Aorta (tissue), 5 donors: ENCODE measurements at places on chromosomes 2 and 18. TPM values are rescaled to one million over a fixed set of nuclear protein-coding genes. Genes with fewer than 3 reads are reported as not detected.

- DNase-seq = no peak
Observed at GRCh38 chr2:158120102-158120501, 18.4 kb downstream of the UPP2 start.

DNA sequence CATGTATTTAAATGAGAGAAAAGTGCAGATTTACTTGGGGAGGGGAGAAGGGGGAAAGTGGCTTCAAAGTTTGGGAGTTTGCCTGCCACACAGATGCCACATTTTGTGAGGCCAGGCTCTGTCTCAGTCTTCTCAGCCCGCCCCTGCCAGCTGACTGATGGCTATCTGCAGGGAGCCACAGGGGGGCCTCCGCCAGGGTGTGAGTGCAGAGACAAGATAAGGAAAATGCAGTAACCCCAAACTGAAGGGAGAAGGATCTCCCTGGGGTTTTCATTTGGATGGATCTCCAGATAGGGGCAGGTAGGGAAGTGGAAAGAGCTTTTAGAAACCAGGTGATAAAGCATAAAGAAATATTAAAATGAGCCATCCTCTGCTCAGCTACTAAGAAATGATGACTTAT is 128.8 kb downstream of the ZNF521 start:
- DNase-seq = no peak

DNA sequence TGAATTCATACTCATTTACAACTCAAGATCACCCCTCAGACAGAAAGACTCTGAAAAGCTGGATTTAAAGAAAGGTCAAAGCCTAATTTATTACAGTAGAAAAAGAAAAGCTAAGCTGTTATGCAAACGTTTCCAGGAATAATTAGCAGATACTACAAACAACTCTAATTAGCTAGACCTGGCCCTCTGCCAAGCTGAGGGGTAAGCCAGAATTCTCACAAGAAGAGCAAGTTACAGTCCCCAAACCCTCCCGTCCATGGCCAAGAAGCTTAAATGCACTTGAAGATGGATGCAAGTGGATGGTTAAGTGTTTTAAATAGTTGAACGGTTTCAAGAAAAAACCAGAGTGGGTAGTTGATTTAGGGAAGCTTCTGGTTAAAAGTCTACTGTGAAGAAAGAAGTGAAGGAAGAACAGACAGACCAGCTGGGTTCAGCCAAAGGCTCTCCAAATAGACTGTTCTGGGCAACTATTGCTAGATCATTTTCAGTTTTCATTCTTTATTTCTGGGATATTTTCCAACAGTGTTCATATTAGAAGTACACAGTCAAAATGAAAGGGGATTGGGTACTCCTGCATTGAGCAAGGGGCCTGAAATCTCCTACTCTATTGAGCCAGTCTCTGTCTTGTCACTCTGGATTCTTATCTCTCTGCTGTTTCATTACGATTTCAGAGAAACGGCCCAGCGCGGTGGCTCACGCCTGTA is 4.8 kb downstream of the LMAN2L start:
- no peak for DNase-seq

- DNase-seq = no peak
Observed at GRCh38 chr2:66701656-66702055, 266.7 kb downstream of the MEIS1 start.

DNA sequence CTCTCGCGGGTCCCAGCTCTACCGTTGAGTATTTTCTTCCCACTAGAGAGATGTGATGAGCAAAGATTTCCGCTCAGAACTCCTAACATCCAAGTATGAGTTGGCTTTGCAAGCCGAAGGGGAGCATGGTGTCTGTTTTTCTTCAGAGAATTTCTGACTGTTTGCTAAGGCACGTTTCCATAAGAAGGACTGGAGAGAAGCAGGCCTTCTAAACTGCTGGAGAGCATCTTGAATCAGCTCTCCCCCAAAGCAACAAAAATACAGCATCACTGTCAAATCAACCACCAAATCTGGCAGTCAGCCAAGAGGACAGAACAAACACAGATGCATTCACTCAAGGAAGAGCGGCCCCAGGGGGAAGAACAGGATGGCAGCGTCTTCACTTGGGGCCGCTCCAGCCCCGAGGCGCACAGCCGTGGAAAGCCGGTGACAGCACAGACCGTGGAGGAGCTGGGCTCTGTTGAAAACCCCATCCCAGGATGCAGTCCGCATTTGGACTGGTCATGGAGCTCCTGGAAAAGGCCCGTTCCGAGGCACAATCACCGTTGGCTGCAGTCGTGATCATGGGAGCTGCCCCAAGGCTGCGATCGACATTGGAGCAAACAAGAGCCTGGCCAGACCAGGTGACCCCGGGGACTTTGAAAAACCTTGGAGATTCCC is 101.4 kb downstream of the NFATC1 start:
- DNase-seq = peak; percentile 33

- peak; percentile 72 for DNase-seq
Observed at GRCh38 chr18:63262369-63263335, 56.9 kb downstream of the BCL2 start.

DNA sequence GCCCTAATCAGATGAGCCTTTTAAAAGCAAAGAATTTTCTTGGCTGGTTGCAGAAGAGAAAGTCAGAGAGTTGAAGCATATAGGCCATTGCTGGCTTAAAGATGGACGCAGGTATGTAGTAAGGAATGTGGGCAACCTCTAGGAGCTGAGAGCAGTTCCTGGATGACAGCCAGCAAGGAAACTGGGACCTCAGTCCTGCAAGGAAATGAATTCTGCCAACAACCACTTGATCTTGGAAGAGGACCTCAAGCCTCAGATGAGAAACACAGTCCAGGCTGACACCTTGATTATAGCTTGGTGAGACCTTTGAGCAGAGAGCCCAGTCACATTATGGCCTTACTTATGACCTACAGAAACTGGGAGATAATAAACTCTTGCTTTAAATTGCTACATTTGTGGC is 15.7 kb downstream of the PHOSPHO2 start:
- no peak for DNase-seq

DNA sequence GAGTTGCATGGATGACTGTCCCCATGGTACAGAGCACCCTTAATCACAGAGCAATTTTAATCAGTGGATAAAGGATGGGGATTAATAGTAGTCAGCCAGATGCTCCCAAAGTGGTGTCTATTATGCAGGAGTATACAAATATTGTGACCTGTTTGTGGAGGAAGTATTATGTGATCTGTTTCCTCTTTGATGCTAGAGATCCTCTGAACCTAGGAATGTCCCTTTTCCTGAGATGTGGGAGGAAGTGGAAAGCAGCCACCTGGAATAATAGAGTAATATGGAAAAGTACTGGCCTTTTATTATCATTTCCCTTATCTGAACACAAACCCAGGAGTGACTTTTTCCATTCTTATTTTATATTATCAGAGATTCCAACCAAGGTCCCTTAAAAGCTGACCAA is 94.2 kb upstream of the EFEMP1 start:
- DNase-seq = no peak

GRCh38 chr2:71833855-71834560 is 313.7 kb downstream of the CYP26B1 start:
- DNase-seq = no peak

GRCh38 chr2:124988794-124989193 is 963.7 kb downstream of the CNTNAP5 start:
- no peak for DNase-seq

- no peak for DNase-seq
Observed at GRCh38 chr2:111620281-111620680, 263.7 kb downstream of the ANAPC1 start.

DNA sequence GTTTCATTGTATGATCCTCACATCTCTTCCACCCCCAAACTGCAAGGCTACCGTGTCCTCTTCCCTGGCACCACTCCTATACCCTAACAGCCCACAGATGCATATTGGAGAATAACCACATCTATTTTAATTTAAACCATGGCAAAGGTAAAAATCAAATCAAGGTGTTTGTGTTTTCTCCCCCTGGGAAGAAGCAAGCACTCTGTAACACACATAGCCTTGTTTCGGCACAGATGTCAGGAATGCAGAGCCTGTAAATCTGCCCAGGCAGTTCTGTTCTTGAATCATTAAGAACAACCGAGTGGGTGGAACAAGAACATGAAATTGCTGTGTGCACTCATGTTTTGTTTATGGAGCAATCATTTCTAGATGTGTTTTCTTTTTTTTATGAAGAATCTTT is 6.8 kb upstream of the COX7A2L start:
- DNase-seq = no peak

DNA sequence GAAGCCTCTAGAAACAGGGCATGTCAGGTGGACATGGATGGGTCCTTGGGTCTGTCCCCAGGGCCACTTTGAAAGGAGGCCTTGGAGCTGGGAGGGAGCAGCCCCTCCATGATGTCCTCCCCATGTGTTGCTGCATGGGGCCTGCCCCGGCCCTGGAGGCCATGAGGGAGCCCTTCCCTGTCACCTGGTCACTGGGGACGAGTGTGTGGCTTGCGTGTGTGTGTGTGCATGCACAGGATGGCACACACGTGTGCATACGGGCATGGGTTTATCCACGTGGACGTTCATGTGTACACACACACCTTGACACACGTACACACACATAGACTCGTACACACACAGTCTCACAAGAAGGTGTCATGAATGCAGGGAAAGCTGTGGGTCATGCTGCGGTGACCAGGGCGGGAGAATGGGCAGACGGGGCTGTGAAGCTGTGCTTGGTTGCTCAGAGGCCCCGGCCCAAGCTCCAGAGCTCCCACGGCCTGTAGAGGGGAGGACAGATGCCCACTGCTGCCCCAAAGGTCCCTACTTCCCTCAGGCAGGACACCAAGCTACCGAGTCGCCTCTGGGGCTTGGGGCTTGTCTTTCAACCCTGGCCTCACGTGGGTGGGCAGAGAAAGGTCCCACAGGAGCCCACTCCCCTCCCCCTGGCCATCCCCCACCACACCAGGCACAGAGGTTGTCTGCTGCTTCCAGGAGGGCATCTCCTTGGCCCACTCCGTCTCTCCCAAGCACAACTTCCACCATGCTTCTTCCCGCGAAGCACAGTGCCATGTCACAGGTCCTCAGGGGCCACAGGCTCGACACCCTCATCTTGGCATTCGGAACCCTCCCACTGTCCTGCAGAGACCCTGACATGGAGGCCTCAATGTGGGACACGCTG is 42.3 kb upstream of the GPC1 start:
- DNase-seq = peak; percentile 64

- no peak for DNase-seq
Observed at GRCh38 chr18:55235094-55235461, 275.8 kb upstream of the CCDC68 start.

DNA sequence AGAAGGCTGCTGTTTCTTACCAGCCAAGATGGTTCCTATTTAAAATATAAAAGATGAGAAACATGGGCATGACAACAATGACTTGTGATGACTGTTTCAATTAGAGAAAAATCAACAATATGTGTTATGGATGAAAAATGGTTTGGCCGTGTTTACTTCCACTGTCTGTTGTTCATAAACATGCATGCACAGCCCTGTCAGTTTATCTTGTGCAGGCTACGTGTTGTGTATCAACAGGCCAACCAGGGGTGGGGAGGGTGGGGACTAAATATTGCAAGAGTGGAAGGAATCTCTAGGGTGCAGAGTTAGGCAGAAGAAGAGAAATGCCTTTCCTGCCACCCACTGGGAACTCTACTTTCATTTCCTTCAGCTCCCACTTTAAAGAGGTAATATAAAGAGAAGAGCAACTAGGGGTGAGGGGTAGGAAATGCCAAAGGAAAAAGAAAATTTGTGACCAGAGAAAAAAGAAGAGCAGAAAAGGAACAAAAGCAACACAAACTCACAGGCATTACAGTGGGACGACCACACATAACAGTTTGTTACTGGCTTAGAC is 116.8 kb upstream of the MEIS1 start:
- no peak for DNase-seq

- DNase-seq = peak; percentile 22
Observed at GRCh38 chr2:232353660-232354059, 24.9 kb upstream of the ALPP start.

DNA sequence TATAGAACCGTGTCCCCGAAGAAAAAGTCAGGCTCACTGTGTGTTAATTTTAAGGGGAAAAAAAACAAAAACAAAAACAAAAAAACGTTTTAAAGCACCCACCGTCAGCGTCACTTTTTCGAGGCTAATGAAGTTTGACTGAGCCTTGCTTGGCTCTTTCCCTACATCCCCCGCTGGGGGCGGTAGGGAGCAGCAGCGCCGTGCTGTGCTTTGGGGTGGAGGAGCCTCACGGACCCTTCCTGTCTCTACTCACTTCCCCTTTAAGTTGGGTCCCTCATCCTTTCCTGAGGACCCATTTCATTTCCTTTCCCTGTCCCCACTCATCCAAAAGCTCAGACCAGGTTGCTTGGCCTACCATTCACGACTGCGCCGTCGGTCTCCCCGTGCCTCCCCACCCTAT is 82.8 kb upstream of the RPL31 start:
- no peak for DNase-seq

GRCh38 chr18:11284349-11284748 is 135.0 kb upstream of the PIEZO2 start:
- no peak for DNase-seq

The ASB18 gene
- total RNA-seq = not detected

The MYOM1 gene
- 63.8 TPM for total RNA-seq

The HIBCH gene
- 51.5 TPM for total RNA-seq

The ARHGAP28 gene
- total RNA-seq = 3.5 TPM

The ZNF397 gene
- 40.4 TPM for total RNA-seq

The NUP35 gene
- total RNA-seq = 14.1 TPM

The ABCB11 gene
- 0.21 TPM for total RNA-seq

The SLC20A1 gene
- total RNA-seq = 82.6 TPM

The PTH2R gene
- total RNA-seq = not detected

The GLI2 gene
- total RNA-seq = 9.0 TPM

The CENPA gene
- 1.2 TPM for total RNA-seq

The GALNT3 gene
- 2.4 TPM for total RNA-seq
